T-helper 2 cell treated with Interferon-gamma antibody and Interleukin-4, amounts not matched to agents 5 μg/mL and 100 μg/mL, for 36 hours (primary cell): ENCODE measurements at places on chromosomes 4 and X.

- H3K27ac ChIP-seq = no peak overlapping the region
- H3K27me3 ChIP-seq = no peaks in the 10 kb centered on the region
- H3K4me1 ChIP-seq = no peaks in the 10 kb centered on the region
- H3K4me3 ChIP-seq = no peak overlapping the region
Observed at GRCh38 chrX:69155786-69156520, 9.3 kb downstream of the PJA1 start.

DNA sequence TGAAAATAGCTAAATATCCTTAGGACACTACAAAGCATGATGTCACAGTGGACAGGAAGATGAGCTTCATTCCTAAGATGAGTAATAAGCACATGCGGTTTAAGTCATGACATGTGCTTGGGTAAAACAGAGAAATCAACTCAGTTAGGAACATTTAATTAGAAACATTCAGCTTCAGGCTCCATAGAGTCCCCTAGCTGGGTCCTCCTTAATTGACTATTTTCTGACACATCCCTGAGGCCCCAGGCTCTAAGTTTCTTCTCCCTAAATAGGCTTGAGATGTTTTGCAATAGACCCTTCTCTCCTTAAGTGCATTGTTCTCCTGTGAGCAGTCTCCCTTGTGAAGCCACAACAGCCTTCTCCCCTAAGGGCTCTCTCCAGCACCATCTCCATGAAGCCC is 70.4 kb upstream of the ANXA3 start:
- no peaks in the 10 kb centered on the region for H3K27me3 ChIP-seq
- H3K36me3 ChIP-seq = no peaks in the 10 kb centered on the region
- H3K4me3 ChIP-seq = no peak overlapping the region
- H3K4me1 ChIP-seq = no peaks in the 10 kb centered on the region
- DNase-seq = no peak
- H3K27ac ChIP-seq = no peak overlapping the region

- H3K36me3 ChIP-seq = peaks cover 35% of the 10 kb centered on the region
- H3K27ac ChIP-seq = no peak overlapping the region
- no peak overlapping the region for H3K4me3 ChIP-seq
- DNase-seq = no peak
- H3K27me3 ChIP-seq = no peaks in the 10 kb centered on the region
Observed at GRCh38 chrX:310621-311155, 7.9 kb downstream of the GTPBP6 start.

- peaks cover 12% of the 10 kb centered on the region for H3K4me1 ChIP-seq
- DNase-seq = no peak
- H3K36me3 ChIP-seq = no peaks in the 10 kb centered on the region
Observed at GRCh38 chr4:88928852-88929251, 128.1 kb downstream of the FAM13A start.

GRCh38 chrX:136488706-136489105 is 959 bp downstream of the BRS3 start:
- H3K36me3 ChIP-seq = no peaks in the 10 kb centered on the region
- H3K27ac ChIP-seq = no peak overlapping the region
- H3K4me1 ChIP-seq = no peaks in the 10 kb centered on the region
- no peak overlapping the region for H3K4me3 ChIP-seq
- no peak for DNase-seq

GRCh38 chrX:31201503-31201902 is 129.7 kb upstream of the FTHL17 start:
- no peaks in the 10 kb centered on the region for H3K36me3 ChIP-seq
- H3K4me3 ChIP-seq = no peak overlapping the region
- no peak for DNase-seq

DNA sequence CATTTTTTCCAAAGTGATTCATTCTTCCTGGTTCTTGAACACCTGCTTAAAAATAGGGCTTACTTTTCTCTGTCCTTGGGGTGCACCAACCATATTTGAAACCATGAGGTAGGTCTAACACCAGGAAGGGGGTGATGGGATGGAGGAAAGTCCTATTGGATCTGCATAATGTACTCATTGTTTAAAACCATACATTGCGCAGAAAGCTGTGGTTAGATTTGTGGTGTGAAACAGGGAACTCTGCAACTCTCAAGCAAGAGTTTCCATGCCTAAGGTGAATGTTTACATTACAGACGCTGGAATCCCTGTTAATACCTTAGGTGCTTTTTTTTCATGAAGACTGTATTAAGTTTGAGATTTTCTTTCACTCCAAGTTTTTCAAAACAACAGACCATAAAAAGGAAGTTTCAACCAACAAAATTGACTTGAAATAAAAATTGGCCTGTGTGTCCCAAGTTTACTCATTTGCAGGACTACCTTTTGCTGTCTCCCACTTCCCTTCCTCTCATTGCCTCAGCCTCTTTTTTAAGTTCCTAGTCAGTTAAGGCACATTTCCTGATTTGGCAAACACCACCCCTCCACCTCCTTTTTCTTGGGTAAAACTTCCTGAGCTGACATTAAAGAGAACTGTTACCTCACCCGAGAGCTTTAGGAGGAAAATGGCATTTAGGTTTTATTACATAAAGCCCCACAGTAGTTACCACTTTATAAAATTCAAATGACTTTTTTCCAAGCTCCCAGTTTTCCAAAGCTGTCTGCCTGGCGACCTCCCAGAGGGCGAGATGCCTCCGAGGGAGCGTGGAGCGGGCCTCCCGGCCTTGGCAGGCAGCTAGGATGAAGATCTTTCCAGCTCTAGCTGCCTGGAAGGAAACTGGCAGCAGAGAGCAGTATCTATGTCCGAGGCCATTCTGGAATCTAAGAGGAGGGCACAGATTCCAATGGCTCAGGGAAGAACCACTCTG is 47.9 kb upstream of the RBPJ start:
- no peaks in the 10 kb centered on the region for H3K27me3 ChIP-seq
- peaks cover 4% of the 10 kb centered on the region for H3K36me3 ChIP-seq
- peaks cover 39% of the 10 kb centered on the region for H3K4me1 ChIP-seq
- peak overlapping the region; percentile 39 for H3K4me3 ChIP-seq
- peak overlapping the region; percentile 68 for H3K27ac ChIP-seq

DNA sequence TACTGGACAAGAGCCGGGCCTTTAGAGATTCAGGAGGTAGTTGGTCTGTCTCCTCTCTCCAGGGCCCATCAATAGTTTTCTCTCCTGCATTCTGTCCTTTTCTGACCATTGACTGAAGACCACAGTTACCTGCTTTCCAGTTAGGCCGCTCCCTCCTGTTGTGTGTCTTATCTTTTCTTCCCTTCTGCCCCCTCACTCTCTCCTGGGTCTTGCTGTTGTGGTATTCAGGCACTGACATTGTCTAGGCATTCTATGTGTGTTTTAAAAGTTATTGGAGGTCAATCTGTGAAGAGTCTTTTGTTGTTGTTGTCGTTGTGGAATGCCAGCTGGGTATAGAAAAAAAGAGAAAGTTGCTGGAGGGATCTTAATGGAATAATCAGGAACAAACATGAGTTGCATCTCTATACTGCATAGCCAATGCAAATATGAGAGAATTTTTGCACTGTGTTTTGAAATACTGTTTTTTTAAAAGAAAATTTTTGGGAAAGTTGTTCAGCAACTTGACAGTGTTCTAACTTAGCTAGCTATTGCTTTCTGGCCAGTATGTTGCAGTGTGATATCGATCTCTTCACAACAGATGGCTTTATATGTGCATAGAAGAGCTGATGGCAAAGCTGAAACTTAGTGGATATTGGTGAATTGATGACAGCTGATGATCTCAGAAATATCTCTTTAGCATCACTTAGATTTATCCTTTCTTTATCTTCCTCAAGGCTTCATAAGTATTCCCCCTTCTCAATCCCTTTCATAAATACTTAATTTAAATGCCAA is 240.7 kb downstream of the C4orf33 start:
- no peaks in the 10 kb centered on the region for H3K27me3 ChIP-seq
- H3K4me3 ChIP-seq = no peak overlapping the region
- no peaks in the 10 kb centered on the region for H3K4me1 ChIP-seq

GRCh38 chr4:70979445-70980008 is 13.9 kb upstream of the DCK start:
- H3K27ac ChIP-seq = no peak overlapping the region
- no peaks in the 10 kb centered on the region for H3K27me3 ChIP-seq
- H3K4me3 ChIP-seq = no peak overlapping the region
- no peaks in the 10 kb centered on the region for H3K4me1 ChIP-seq
- H3K36me3 ChIP-seq = peaks cover 4% of the 10 kb centered on the region

DNA sequence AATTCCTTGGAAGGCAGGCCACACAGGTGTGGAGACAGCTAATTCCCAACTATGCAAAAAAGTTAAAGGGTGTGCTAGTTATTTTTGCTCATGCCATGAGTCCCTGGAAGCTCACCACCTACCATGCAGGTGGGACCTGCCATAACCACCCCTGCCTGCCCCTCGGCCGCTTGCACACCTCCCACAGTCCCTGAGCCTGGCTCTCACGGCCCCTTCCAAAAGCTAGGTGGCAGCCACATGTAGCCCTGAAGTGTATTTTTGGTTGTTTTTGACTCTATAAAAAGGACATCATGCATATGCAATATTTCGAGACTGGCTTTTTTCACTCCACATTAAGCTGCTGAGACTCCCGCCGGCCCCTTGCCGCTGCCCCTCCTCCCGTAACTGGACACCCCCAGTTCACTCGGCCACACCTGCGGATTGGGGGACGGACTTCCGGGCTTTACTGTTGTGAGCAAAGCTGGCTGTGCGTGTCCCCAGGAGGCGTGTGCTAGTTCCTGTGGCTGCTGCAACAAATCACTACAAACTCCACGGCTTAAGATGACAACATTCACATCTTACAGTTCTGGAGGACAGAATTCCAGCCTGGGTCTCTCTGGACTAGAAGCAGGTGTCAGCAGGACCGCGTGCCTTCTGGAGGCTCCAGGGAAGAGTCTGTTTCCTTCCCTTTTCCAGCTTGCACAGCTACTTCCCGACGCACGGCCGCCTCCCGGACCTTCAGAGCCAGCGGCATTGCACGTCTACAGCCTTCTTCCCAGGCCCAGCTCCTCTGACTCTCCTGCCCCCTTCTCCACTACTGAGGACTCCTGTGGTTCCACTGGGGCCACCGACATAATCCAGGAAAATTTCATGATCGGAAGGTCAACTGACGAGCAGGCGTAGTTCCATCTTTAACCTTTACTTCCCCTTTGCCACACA is 24.8 kb downstream of the ZFYVE28 start:
- no peak for DNase-seq
- H3K27ac ChIP-seq = no peak overlapping the region
- peaks cover 1% of the 10 kb centered on the region for H3K36me3 ChIP-seq
- peak overlapping the region; percentile 26 for H3K4me3 ChIP-seq

DNA sequence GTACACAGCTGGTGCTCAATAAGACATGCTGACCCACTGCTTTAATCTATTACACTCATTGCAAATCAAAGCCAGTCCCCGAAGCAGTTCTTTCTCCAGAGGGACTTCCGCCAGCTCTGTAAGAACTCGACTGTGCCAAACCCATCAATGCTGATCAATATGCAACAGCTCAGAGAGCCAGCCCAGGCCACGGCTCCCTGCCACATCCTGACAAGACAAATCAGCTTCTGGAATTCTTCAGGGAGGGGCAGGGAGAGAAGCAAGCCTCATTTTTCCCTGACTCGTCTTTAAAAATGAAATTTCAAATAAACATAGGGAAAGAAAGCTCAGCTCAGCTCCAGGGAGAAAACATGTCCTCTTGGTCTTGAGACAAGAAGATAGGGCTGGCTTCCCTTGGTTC is 5.3 kb upstream of the ADRA2C start:
- H3K27me3 ChIP-seq = peaks cover 3% of the 10 kb centered on the region
- no peaks in the 10 kb centered on the region for H3K4me1 ChIP-seq
- no peak overlapping the region for H3K4me3 ChIP-seq
- no peaks in the 10 kb centered on the region for H3K36me3 ChIP-seq
- no peak for DNase-seq
- H3K27ac ChIP-seq = no peak overlapping the region

DNA sequence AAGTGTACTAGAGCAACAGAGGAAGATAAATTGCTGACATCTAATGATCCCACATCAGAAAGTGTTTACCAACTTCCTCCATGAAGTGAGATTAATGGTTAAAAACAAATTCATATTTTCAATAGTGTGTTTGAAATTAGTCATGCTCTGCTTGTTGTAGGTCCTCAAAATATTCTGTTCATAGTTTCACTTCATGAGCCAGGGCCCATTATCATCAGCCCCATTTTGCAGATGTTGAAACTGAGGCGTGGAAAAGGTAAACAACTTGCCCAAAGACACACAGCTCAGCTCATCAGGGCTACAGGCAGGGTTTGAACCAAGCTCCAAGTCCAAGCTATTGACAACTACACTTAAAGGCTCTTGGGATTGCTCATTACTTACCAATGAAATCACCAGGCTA is 103.5 kb upstream of the PPARGC1A start:
- no peak overlapping the region for H3K4me3 ChIP-seq
- H3K27me3 ChIP-seq = no peaks in the 10 kb centered on the region
- DNase-seq = no peak
- no peaks in the 10 kb centered on the region for H3K36me3 ChIP-seq
- no peak overlapping the region for H3K27ac ChIP-seq

- no peak overlapping the region for H3K4me3 ChIP-seq
- DNase-seq = no peak
- H3K4me1 ChIP-seq = no peaks in the 10 kb centered on the region
- H3K27me3 ChIP-seq = no peaks in the 10 kb centered on the region
- H3K27ac ChIP-seq = no peak overlapping the region
- no peaks in the 10 kb centered on the region for H3K36me3 ChIP-seq
Observed at GRCh38 chr4:104519588-104519987, 24.9 kb upstream of the CXXC4 start.

- H3K36me3 ChIP-seq = no peaks in the 10 kb centered on the region
- H3K27me3 ChIP-seq = no peaks in the 10 kb centered on the region
- no peak overlapping the region for H3K27ac ChIP-seq
- H3K4me3 ChIP-seq = no peak overlapping the region
- DNase-seq = peak; percentile 27
Observed at GRCh38 chr4:128574706-128575105, 234.8 kb upstream of the JADE1 start.

- no peaks in the 10 kb centered on the region for H3K27me3 ChIP-seq
- no peaks in the 10 kb centered on the region for H3K36me3 ChIP-seq
- no peak overlapping the region for H3K4me3 ChIP-seq
- H3K4me1 ChIP-seq = no peaks in the 10 kb centered on the region
- H3K27ac ChIP-seq = no peak overlapping the region
Observed at GRCh38 chr4:11843340-11843739, 414.6 kb upstream of the HS3ST1 start.

DNA sequence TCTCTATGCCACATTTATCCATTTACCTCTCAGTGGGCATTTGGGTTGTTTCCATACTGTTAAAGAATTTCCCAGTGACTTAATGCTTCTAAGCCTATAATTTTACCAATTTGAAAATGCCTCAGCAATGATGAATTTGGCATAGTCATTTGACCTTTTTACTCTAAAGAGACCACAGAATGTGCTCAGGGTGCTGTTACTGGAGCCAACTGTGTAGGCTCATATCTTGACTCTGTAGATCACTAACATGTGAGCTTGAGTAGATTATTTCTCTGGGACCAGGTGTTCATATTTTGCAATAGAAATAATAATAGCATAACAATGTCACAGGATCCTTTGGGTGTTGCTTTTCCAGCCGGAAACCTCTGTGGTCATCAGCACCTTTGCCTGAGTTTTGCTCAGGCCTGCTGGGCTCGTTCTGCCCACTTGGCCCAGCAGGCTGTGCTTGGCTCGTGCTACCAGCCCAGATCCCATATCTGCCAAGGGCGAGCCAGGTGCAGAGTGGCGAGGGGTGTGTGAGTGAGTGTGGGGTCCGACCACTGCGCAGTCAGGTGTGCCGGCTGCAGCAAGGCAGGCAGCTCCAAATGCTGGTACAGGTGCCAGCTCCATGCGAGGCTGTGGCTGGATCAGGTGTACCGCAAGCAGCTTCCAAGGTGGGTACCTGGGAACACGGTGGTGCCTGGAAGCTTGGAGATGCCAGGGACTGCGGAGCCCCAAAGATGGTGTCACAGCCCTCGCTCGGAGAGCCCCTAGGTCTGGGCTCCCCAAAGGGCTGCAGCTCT is 70.6 kb upstream of the ANK2 start:
- DNase-seq = no peak
- H3K4me1 ChIP-seq = no peaks in the 10 kb centered on the region
- H3K27me3 ChIP-seq = no peaks in the 10 kb centered on the region
- H3K27ac ChIP-seq = no peak overlapping the region
- H3K36me3 ChIP-seq = no peaks in the 10 kb centered on the region
